ACHN (cell line): ENCODE measurements at places on chromosomes 4 and X.

DNA sequence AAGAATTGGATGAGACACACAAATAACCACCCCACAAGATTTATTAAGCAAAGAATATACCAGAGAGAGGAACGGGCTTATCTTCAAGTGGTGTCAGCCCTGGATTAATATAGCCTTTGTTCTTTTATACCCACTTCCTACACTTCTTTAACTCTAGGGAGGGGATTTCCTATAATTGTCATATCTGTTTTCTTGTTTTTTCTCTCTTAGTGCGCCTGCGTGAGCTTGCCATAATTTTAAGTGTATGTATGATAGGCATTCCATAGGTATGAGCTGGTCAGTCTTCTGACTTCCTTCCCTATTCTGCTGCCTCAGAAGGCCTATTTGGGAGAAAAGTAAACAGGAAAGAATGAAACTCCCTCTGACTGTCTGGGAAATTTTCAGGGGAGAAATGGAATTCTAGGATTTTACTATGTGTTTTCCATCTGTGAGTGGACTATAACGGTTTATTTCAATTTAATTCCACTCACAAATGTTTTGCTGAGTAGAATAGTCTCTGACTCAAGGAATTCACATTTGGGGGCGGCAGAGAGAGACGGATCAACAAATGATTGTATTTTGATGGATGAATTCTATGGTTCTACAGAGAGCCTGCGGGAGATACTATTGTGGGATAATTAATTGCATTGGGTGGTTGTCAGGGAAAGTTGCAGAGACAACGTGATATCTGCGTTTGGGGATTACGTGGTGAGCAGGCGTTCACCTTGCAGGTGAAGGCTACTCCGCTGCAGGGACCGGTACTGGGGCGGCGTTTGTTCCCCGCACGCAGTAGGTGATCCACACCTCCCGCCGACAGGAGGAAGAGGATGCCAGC lies 626 bp upstream of the CEP135 start:
- DNase-seq = peak; percentile 69

GRCh38 chr4:19319607-19320006 lies 932.1 kb upstream of the SLIT2 start:
- DNase-seq = no peak

- no peak for DNase-seq
Observed at GRCh38 chrX:66876776-66877175, 237.9 kb upstream of the EDA2R start.

DNA sequence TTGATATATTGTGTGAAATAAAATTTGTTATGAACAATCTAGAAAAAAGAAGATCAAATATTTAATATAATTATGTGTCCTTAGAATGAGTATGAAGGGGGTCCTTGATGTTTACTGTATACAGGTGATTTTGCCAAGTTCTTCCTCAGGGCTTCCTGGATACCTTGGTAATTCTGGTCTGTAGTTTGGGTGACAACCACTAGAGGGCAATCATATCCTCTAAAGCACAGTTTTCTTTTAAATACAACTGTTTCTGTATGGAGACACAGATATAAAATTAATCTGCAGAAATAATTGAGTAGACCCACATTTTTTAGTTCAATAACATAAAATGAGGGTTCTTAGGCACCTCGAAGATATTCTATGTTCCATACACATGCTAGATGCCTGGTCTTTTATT lies 157.7 kb downstream of the SPANXN1 start:
- DNase-seq = peak; percentile 31

GRCh38 chr4:186148336-186148975 lies 42.9 kb upstream of the CYP4V2 start:
- DNase-seq = peak; percentile 58

DNA sequence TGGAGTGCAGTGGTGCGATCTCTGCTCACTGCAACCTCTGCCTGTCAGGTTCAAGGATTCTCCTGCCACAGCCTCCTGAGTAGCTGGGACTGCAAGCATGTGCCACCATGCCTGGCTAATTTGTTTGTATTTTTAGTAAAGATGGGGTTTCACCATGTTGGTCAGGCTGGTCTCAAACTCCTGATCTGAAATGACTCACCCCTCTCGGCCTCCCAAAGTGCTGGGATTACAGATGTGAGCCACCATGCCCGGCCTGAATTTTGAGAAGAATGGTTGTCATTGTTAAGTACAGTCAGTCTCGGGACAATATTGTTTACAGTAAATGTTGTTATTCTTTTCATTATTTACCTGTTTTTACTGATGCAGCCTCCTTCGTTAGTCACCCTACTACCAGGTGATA lies 1226.2 kb upstream of the TENM3 start:
- no peak for DNase-seq

- no peak for DNase-seq
Observed at GRCh38 chrX:26789751-26790150, 573.8 kb downstream of the MAGEB5 start.

DNA sequence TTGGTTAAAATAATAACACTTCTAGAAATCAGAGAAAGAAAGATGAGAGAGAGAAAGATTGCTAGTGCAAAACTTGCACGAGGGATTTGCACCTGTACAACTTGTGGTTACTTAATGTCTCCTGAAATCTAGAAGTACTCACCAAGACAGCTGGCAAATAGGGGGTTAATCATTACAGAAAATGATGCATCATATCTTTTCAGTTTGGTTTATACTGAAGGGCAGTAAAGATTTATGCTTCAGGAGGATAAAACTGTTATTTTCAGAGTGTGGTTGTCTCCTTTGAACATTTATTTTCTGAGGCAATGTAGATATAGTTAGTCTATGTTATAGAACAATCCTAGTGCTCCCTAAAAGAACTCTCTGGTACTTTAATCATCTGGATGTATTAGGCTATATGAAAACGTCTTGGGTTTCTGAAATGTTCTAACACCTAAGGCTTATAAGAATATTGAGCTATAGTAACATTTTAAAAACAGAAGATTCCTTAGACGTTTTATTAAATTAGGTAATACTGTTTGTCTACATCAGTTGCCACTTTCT lies 13.3 kb downstream of the ATOH1 start:
- DNase-seq = no peak

GRCh38 chr4:56739066-56739777 lies 58.1 kb upstream of the HOPX start:
- DNase-seq = no peak

- no peak for DNase-seq
Observed at GRCh38 chr4:150006197-150006596, 72.0 kb upstream of the DCLK2 start.

DNA sequence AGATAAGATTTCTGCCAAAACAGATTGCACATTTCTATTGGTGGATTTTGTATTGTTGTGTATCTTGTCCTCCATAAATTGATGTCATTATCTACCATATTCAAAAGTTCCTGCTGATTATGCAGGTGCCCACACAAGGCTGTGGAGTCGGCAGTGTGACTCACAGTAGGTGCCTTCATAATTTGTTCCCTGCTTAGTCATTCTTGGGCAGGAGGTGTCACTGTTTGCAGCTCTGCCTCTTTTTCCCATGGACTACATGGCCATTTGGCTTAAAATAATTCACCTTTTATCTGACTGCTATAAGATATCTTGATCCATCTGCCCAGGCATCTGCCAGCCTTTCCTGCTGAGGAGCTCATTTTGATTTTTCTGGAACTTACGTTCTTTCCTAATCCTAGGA lies 33.6 kb upstream of the ENPEP start:
- DNase-seq = no peak

DNA sequence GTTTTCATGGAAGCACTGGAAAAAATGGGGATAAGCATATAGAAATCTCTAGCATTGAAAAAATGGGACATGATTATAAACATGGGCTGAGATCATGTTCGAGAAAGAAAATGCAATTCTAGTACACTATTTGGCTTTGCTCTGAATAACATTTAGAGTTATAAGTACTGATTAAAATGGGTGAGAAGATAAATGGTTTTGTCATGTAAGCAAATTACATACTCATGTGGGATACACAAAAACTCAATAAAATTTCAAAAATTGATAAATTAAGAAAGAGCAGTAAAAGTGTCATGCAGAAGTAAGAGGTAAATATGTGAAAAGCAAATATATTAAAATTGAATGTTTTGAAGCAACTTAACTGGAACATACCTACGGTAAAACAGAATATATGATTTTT lies 99.6 kb downstream of the GRIA2 start:
- no peak for DNase-seq

GRCh38 chrX:40262157-40263013 lies 164.6 kb upstream of the BCOR start:
- DNase-seq = peak; percentile 25

DNA sequence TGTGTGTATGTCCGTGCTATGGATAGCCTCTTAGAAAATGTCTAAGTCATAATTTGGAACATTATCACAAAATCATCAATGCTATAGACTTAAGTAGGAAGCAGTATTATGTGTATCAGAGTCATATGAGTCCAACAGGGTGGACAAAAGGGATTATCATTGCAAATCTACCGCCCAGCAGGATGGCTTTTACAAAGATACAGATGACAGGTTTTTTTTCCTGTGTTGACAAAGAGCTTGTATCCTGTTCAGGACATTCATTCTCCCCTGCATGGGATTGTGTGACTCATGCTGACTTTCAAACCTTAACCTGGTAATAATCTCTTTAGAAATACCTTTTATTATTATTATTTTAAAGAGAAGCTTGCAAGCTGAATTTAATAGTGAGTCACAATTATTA lies 310.3 kb upstream of the GNPDA2 start:
- no peak for DNase-seq

- no peak for DNase-seq
Observed at GRCh38 chrX:30156880-30157560, 58.3 kb upstream of the MAGEB2 start.

- no peak for DNase-seq
Observed at GRCh38 chrX:39475372-39475771, 622.4 kb downstream of the BCOR start.

- no peak for DNase-seq
Observed at GRCh38 chr4:124030147-124030546, 633.6 kb downstream of the SPRY1 start.

- peak; percentile 8 for DNase-seq
Observed at GRCh38 chrX:115898382-115899001, 272.1 kb upstream of the AGTR2 start.

GRCh38 chr4:130855533-130855932 lies 1759.6 kb downstream of the C4orf33 start:
- DNase-seq = no peak

GRCh38 chrX:110120025-110120424 lies 117.1 kb downstream of the TMEM164 start:
- DNase-seq = no peak

DNA sequence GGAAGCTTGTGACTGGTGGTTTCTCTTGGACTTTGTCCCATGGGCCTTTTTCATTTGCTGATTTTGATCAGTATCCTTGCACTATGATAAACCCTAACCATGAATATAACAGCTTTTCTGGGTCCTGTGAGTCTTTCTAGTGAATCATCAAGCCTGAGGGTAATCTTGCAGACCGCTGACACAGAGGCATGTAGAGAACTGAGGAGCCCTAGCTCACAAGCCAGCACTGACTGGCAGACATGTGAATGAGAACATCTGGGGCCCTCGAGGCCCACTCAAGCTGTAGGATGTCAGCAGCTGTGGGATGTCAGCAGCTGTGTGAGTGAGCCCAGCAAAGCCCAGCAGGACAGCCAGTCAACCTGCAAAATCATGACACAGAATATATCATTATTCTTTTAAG lies 36.7 kb downstream of the HMGB3 start:
- no peak for DNase-seq

- no peak for DNase-seq
Observed at GRCh38 chrX:100647095-100647494, 3.1 kb downstream of the SRPX2 start.

DNA sequence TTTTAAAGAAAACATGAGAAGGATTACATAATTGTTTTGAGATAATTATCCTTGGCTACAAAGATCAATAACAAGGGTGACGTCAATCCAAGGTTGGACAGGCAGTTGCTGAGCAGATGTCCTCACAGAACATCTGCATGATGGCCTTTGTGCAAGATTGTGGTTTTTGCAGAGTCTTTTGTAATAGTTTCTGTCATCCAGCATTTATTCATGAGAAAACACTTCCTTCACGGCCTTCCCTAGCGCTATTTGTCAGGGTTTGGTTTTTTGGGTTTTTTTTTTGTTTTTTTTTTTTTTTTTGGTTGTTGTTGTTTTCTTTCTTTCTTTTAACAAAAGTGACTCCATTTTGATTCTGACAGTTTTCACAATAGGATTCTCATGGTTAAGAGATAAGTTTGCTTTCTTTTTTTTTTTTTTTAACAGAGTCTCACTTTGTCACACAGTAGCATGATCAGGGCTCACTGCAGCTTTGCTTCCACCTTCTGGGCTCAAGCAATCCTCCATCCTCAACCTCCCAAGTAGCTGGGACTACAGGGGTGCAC lies 31.5 kb upstream of the ELF2 start:
- DNase-seq = no peak

GRCh38 chr4:186957952-186958555 lies 234.4 kb upstream of the FAT1 start:
- no peak for DNase-seq

DNA sequence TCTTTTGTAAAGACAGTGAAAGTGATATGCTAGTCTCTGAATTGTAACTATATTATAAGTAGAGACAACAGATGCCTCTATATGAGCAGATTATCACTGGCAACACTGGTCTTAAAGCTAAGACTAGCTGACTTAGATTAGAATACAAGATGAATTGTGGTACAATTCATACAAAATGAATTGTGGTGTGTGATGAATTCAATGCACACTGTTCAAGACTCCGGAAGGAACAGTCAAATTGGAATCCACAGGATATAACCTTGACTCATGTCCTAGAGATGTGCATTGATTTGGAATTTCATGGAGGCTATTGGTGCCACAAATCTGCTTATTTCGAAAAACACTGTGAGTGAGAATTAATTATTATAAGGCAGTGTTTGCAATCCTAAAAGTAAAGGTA lies 701.8 kb downstream of the PCDH7 start:
- no peak for DNase-seq

DNA sequence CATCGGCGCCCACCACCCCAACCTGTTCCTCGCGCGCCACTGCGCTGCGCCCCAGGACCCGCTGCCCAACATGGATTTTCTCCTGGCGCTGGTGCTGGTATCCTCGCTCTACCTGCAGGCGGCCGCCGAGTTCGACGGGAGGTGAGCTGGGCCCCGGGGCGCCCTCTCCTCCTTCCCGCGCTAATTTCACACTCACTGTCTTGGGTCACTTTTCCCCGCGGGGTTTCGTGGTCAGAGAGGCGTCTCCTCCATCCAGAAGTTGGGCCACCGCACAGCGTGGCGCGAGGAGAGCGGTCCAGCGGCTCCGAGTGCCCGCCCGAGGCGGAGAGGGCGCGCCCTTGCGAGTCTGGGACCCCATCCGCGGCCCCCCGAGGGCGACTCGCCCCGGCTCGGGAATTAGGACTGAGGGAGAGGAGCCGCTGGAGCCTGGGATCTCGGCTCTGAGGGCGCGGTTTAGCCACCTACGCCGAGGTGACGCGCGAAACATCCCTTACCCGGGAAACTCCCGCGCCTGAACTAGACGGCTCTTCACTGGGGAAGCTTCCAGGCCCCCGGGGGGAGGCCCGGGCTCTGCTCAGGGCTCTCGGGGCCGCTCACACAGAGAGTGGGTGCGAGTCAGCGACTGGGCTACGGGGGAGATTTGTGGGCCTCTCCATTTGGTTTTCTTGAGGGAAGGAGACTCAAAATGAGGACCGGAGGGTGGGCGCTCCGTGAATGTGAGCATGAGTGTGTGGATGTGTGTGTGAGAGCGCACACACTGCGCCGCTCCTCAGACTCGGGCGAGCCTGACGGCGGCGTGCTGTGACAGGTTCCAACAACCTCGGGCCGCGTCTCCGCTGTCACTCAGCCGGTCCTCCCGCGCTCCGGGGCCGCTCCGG lies 551 bp downstream of the NPNT start:
- peak; percentile 31 for DNase-seq
